ENCODE measurements at places on chromosomes 12 and 14.

- no peak for DNase-seq
These were observed 59.0 kb downstream of the NTN4 start for GRCh38 chr12:95731519-95731958.

GRCh38 chr12:84128117-84128991 is 784.2 kb downstream of the SLC6A15 start:
- no peak for DNase-seq

- DNase-seq = no peak
These were observed 13.7 kb downstream of the PRKCH start for GRCh38 chr14:61335049-61335448.

DNA sequence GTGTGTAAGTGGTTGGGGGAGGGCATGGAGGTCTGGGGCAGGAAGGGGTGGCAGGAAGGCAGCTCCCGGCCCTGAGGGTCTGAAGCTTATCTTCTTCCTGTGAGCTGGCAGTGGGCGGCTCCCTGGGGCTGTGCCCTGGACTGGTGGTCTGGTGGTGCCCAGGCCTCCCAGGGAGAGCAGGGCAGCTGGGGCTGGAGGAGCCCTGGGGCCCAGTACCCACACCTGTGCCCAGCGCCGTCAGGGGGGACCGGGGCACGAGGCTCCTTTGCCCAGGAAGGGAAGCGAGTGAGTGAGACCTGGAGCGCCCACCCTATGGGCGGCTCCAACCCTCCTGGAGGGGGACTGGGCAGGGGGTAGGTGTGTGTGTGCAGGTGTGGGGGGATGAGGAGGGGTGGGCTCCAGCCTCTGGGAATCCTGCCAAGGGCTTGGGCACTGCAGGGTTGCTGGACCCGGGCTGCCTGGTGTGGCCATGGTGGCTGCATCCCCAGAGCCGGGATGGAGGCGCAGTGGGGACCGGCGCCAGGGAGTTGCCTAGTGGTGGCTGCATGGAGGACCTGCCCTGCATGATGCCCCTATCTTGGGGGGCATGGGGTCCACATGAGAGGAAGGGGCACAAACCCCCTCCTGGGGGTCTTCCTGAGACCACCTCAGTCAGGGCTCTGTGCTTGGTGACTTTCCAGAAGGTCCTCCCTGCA is 353.6 kb downstream of the TMEM121 start:
- no peak for DNase-seq

GRCh38 chr12:77325511-77326236 is 260.3 kb upstream of the E2F7 start:
- DNase-seq = no peak

- DNase-seq = no peak
These were observed 830 bp upstream of the A2ML1 start for GRCh38 chr12:8821591-8821990.

DNA sequence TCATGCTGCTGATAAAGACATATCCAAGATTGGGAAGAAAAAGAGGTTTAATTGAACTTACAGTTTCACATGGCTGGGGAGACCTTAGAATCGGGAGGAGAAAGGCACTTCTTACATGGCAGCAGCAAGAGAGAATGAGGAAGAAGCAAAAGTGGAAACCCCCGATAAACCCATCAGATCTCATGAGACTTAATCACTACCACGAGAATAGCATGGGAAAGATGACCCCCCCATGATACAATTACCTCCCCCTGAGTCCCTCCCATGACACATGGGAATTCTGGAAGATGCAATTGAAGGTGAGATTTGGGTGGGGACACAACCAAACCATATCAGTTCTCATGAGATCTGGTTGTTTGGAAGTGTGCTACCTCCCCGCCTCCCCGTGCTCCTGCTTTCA is 9.8 kb upstream of the MFAP5 start:
- DNase-seq = no peak

GRCh38 chr12:126937431-126937830 is 1329.5 kb upstream of the TMEM132C start:
- no peak for DNase-seq

GRCh38 chr14:54329082-54329695 is 67.6 kb upstream of the CDKN3 start:
- DNase-seq = no peak

- no peak for DNase-seq
These were observed 61.2 kb downstream of the BEGAIN start for GRCh38 chr14:100526057-100526456.

GRCh38 chr12:101927036-101927435 is 49.7 kb downstream of the DRAM1 start:
- no peak for DNase-seq

DNA sequence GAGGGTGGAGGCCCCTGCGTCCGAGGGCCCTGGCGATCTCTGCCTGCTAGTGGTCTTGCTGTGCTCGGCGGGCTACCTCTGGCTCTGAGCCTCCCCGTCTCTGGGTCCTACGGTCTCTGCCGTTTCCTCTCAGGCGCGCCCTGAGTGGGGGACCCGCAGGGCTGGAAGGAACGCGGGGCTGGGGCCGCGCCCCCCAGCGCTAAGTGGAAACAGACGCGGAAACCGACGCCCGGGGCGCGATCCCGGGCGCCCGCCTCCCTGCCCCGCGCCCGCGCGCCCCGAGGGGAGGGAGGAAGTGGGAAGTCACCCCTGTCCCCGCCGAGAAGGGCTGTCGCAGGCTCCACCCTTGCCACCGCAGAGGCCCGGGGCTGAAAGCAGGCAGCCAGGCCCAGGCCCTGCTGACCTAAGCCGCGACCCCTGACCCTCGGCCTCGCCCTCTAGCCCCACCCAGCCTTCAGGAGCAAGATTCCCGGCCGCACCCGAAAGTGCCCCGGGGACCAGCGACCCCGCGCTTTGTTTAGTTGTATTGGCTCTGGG is 831 bp downstream of the CRIP1 start:
- DNase-seq = no peak

DNA sequence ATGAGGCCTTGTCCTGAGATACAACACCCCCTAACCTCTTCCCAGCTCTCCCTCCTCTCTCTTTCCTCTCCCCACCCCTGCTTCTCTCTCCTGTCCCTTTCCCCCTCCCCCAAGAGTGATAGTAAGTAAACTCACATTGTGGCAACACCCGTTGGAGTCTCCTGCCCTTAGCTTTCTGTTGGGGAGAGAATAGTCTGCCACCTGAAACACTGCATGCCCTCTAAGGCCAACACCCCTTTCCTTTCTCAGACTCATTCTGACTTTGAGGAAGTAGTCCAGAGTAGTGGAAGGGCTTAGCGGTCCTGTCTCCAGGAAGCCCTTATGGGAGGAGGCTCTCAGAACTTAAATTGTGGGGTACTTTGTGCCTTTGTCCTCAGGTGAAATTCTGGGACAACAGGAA is 95.2 kb downstream of the PRKCH start:
- DNase-seq = no peak

GRCh38 chr14:62655166-62655565 is 390.1 kb downstream of the KCNH5 start:
- DNase-seq = no peak

- DNase-seq = no peak
These were observed 18.9 kb downstream of the LMO3 start for GRCh38 chr12:16587110-16587453.

DNA sequence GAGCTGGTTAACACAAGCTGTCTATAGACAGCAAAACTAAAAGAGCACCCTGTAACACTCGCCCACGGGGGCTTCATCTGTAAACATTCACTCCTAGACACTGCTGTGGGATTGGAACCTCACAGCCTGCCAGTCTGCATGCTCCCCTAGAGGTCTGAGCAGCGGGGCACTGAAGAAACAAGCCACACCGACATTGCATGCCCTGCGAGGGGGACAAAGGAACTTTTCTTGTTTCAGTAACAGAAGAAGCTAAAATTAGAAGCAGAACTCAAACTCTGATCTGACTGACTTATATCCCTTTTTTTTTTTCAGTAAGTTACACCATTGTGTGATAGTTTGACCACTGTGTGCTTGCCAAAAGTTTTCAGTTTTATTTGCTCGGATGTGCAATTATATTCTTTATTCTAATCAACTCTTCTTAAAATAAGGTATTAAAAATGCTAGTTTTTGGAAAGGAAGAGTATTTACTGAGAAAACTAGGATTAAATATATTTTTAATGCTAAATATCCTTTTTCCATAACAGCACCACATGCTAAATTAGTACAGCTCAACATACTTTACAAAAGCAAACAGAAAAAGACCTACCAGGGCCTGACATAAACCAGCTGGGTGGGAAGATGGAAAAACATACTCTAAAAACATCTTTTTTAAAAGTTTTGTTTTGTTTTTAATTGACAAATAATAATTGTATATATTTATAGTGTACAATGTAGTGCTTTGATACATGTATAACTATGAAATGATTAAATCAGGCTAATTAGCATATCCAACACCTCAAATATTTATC is 100.2 kb downstream of the EPS8 start:
- DNase-seq = no peak

GRCh38 chr12:56521209-56521589 is 421 bp upstream of the RBMS2 start:
- DNase-seq = no peak

- DNase-seq = no peak
These were observed 23.1 kb downstream of the CATSPERB start for GRCh38 chr14:91708795-91709194.

GRCh38 chr12:25427337-25428249 is 125.5 kb downstream of the LMNTD1 start:
- no peak for DNase-seq

GRCh38 chr14:106872611-106873446 is 1346.4 kb downstream of the TMEM121 start:
- peak; percentile 75 for DNase-seq

DNA sequence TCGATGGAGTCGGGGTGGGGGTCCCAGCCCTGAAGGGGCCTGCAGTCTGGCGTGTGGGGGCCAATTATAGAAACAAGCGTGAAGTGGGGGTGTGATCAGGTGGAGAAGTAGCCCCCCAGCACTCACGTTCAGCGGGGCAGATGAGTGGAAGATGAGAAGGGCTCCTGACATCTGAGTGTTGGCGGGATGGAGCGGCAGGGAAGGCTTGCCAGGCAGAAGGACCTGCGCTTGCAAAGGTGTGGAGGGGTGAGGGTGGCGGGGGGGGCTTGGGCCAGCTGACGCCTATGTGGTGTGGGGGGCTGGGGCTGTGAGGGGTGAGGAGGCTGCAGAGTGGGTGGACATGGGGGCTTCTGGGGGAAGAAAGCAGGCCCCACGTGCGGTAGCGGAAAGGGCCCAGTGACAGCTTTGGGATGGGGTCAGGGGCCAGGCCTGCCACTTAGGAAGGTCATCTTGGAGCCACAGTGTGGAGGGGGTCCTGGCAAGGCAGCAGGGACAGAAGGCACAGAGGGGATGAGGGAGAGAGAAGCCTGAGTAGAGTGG is 22.2 kb upstream of the BEGAIN start:
- no peak for DNase-seq

- DNase-seq = no peak
These were observed 32.4 kb downstream of the HIGD1C start for GRCh38 chr12:50984586-50985298.

DNA sequence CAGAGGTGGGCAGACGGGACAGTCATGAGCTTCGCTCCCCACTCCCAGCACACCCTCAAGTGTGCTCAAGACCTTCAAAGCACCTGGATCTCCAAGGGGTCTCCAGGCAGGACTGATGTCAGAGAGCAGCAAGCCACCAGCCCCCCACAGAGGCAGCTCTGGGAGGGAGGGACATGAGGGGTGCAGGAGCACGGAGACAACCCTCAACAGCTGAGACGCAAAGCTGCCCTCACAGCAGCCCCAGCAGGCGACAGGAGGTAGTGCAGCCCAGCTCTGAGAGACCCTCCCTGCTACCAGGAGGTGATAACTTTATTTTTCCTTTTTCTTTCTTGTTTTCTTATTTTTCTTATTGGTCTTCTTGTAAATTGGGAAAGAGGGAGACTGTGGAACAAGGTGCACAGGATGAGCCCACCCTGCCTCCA is 17.9 kb downstream of the SIVA1 start:
- no peak for DNase-seq

- DNase-seq = no peak
These were observed 89.3 kb downstream of the DUSP6 start for GRCh38 chr12:89262855-89263552.

GRCh38 chr14:75132382-75133086 is 5.7 kb upstream of the NEK9 start:
- DNase-seq = no peak

DNA sequence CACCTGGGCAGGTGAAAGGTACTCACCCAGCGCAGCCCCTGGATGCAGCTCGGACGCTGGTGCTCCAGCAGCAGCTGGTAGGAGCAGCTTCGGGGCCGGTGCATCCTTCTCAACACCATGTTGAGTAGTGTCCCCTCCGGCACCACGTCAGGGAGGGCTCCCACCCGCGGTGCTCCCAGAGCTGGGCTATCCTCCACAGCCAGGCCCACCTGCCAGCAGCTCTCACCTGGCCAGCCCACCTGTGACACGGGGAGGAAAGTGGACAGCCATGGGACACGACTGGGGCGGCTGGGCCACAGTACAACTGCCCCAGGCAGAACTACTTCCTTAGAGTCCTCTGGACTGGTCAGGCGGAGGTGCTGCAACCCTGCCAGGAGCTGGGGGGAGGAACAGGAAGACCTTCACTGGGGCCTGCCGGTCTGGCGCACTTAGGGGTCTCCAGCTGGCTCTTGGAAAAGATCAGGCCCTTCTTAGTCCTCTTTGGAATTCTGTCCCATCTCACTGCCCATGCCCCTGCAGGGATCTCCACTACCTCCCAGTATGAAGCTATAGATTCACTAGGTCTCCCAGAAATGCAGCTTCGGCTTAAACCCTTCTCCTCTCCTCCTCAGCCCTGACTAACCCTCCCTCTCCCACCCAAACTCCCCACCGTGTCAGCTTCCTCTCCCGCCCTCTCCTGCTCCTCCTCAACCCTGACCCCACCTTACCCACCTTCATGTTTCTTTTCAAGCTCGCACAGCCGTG is 668 bp downstream of the RAPGEF3 start:
- DNase-seq = no peak

DNA sequence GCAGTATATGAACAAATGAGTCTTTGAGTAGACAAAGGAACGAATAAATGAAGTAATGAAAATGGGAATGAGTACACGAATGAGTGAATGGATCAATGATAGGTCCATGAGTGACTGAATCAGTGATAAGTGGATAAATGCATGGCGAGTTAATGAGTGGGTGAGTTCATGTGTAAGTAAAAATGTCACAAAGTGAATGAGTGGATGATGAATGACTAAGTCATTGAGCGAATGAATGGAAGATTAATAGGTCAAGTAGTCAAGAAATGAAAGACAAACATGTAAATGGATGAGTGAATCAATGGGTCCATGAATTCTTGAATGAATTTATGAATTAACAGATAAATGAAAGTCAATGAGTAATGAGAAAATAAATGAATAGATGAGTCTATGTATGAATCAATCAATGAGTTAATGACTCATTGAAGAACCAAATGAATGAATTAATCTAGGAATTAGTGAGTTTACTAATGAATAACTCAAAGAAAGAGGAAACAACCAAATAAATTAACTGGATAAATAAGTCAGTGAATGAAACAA is 97.3 kb upstream of the RTL1 start:
- no peak for DNase-seq

DNA sequence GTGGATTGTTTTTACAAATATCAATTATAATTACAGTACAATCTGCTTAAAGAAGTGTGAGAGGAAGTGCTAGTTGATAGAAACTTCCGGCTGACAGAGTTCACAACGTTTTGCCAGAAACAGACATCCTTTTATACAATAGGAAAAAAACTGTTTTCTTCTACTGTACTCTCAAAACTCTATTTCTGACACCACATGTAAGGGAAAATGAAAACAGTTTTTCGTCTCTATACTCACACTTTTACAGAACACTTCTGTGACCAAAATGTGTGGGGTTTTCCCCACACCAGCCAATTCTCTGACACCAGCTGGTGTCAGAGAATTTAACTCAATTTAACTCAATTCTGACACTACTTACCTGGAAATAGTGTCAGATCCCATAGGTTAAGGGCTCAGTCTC is 24.2 kb upstream of the HIF1A start:
- DNase-seq = no peak

GRCh38 chr12:104263580-104264358 is 39.8 kb upstream of the EID3 start:
- no peak for DNase-seq
